ENCODE measurements at places on chromosomes 1 and 21.

DNA sequence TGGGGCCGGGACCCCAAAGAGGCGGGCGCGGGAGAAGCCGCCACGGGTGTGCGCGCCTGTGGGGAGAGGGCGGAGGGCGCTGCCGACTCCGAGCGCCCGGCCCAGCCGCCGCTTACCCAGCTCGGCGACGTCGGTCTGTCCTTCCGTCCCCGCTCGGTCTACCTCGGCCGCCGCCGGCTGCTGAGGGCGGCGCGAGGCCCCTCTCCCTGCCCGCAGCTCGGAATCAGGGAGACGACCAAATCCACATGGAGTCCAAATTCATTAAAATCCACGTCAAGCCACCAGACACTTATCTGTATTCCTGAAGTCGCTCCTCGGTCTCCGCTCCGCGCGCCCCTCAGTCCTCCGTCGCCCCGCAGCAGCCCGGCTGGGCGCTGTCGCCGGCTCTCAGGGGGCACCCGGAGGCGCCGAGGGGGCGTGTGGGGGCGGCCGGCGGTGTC is 637 bp downstream of the PLXNA2 start:
- no peak for DNase-seq

- no peak for DNase-seq
Observed at GRCh38 chr1:39331647-39332046, 127.2 kb downstream of the MACF1 start.

- no peak for DNase-seq
Observed at GRCh38 chr1:104467590-104467989, 717.9 kb downstream of the AMY1C start.

DNA sequence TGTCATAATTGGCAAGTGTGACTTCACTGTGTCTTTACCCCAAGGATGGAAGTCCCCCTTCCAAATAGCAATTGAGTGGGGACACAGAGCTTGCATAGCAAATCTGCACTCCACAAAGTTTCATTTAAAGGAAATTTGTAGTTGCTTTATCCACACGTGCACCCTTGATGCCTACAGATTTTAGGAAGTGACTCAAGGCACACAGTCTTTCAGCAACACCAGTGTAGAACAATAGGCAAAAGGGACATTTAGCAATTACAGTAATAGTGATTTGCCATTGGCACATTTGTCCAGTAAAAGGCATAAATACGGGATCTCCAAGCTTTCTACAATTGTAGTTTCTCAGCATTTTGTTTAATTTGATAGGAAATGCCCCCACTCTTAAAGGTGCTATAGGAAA is 43.4 kb upstream of the KAZN start:
- DNase-seq = no peak

- no peak for DNase-seq
Observed at GRCh38 chr1:23611601-23612327, 52.5 kb upstream of the ID3 start.

GRCh38 chr1:212791261-212791675 is 309 bp downstream of the NSL1 start:
- DNase-seq = no peak

DNA sequence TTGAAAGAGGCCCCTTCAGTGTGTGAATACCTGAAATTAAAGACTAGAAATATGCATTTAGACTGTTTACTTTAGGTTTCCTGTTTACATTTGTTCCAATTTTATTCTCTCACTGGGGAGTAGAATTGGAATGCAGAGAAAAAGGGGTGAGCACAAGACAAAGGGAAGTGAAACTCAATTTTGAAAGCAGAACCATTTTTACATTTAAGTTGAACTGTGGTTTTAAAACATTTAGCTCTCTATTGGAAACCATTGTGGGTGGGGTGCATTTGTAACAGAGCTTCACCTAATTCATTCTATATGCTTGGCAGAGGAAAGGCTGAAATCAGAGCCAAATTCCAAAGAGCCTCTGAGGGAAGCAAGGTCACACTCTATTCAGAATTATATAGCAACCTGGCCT is 235.3 kb upstream of the C1orf105 start:
- no peak for DNase-seq

- no peak for DNase-seq
Observed at GRCh38 chr1:211677659-211678058, 2.2 kb upstream of the NEK2 start.

DNA sequence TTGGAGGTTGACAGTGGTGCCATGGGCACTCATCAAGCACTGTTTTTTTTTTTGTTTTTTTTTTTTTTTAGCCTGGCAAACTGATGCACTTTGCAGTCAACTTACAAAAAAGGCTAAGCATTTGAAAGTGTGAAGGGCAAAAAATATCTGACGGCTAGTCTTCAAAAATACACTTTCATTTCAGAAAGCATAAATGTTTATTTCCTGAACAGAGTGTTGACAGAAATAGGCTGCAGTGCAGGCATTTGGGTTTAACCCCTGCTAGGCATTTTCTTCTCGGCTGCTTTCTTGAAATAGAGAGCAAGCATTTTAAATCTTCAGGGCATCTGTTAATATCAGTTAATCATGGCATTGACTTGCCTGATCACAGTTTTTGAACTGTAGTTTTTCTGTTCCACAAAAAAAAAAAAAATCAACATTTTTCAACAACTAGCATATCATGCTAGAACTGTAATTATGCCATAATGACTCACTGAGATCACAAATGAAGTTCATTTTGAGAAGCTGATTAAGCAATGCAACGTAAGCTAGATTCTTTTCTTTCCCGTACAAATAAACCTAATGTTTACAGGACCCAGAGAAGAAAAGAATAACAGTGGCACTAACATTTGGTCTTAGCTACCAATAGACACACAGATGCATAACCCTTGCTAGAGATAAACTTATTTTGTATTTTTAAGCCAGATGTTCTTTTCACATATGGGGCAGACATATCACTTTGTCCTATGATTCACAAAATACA is 100.4 kb upstream of the USH2A start:
- DNase-seq = no peak

DNA sequence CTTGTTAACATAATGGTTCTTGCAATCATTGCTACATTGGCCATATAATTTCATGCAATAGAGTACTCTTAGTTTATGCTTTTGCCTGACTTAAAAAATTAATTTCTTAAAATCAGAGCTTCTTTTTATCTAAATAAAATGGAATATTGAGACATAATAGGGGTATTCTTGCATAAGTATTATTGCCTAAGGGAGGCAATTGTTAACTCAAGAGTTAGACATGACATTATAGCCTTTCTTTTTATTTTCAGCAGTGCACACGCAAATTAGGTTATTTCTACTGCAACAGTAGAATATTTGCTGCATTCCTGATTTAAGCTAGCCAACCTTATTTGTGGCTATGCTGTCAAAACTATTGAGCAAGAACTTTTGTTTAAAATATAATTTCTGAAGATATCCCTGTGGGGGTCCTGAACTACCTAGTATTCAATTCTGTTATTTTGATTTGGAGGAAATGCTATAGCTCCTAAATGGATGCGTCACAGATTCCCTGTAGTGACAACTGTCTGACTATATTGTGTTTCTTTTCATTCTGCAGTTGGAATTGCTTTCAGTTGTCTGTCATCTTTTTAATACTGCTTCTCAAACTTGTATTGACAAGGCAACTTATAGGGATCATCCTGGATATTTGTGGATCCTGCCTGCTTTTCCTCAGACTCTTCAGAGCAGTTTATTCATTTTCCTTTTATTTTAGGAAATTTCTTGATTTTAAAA is 211.0 kb downstream of the PATJ start:
- DNase-seq = no peak

Data from stimulated activated CD8-positive, alpha-beta memory T cell treated with anti-CD3 and anti-CD28 coated beads, Interleukin-4, amount 100 ng/mL, for 1 hour (primary cell).